KBM-7 (cell line): ENCODE measurements at places on chromosomes 1 and 21.

DNA sequence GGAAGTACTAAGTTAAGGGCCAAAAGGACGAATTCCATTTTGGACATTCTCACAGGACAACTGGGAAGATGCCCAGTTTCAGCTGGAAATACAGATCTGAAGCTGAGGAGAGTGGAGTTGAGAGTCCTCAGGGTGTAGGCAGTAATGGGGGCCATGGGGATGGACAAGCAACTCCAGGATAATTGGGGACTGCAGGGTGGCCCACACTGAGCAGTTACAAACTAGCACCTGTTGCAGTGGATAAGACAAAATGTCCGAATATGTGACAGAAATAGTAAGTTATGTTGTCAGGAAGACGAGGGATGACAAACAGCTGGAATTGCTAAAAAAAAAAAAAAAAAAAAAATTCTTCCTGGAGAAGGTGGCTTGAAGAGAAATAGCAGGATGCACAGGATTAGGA lies 34.6 kb upstream of the KANK4 start:
- no peak for DNase-seq

GRCh38 chr1:235838021-235838420 lies 28.7 kb downstream of the LYST start:
- no peak for DNase-seq

- no peak for DNase-seq
Measured at GRCh38 chr1:201255479-201256362, 27.6 kb upstream of the PKP1 start.

- DNase-seq, result peak; percentile 68
Measured at GRCh38 chr1:233394860-233395717, 67.6 kb downstream of the MAP3K21 start.

DNA sequence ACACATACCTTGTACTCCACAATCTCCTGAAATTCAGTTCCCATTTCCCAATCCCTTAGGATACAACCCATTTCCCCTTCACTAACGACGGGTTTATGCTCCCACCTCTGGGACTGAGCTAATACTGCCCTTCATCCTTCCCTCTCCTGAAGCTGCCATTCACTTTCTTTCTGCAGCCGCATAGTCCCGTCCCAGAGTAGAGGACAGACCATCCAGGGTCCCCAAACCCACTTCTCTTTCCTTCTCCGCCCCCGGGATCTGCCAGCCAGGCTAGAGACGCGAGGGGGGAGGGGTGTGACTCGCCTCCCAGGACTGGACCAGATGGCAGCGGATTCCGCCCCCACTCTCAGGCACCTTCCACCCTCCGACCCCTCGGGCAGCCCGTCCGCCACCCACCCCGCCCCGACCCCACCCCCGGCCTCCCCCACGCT lies 679 bp downstream of the ABL2 start:
- peak; percentile 39 for DNase-seq

- DNase-seq, result no peak
Measured at GRCh38 chr1:43878440-43878839, 55.2 kb upstream of the ARTN start.

DNA sequence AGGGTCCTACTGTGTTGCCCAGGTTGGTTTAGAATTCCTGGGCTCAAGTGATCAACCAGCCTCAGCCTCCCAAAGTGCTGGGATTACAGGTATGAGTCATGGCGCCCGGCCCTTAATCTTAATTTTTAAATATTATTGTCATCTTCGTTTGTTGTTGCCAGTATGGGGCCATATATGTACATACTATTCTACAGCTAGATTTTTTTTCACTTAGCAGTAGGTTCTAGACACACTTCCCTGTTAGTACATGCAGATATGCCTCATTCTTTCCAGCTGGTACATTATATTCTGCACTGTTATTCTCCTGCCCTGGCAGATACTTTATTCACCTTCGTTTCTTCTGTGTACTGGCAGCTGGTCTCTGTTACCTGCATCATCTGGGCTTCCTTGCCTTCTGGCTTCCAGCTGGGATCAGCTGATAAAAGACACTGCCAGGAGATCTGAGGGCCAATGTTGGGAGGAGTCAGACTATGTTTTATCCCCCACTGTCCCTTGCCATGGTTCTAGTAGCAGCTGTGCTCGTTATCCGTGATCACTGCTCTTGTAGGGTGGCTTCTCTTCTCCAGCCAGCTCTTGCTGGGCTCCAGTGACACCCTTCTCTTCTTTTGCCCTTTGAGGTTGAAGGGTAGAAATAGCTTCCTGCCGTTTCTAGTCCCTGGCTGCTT lies 24.7 kb downstream of the ST3GAL3 start:
- no peak for DNase-seq

GRCh38 chr1:185308126-185308525 lies 8.9 kb downstream of the IVNS1ABP start:
- DNase-seq, result no peak

DNA sequence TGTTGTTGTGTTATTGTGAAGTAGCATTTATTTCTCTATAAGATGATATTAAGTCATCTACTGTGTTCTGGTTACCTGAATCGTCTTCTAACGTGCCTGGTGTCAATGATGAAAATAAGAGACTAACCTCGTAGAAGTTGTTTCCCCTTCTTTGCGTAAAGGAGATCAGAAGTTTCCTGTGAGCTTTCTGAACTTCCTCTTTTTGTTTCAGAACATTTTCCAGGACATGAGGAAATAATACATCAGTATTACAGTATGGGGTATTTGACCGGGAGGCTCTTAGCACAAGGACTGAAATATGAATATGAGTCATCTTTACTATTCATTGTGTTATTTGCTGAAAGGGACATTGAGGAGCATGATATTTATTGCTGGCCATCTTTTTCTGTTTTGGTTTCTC lies 1.3 kb downstream of the ST6GALNAC3 start:
- peak; percentile 67 for DNase-seq

- peak; percentile 9 for DNase-seq
Measured at GRCh38 chr1:165397944-165398343, 41.4 kb upstream of the LMX1A start.

GRCh38 chr1:169509354-169509753 lies 23.6 kb upstream of the SLC19A2 start:
- DNase-seq, result no peak

- DNase-seq, result no peak
Measured at GRCh38 chr1:63922848-63923247, 149.0 kb downstream of the ROR1 start.

DNA sequence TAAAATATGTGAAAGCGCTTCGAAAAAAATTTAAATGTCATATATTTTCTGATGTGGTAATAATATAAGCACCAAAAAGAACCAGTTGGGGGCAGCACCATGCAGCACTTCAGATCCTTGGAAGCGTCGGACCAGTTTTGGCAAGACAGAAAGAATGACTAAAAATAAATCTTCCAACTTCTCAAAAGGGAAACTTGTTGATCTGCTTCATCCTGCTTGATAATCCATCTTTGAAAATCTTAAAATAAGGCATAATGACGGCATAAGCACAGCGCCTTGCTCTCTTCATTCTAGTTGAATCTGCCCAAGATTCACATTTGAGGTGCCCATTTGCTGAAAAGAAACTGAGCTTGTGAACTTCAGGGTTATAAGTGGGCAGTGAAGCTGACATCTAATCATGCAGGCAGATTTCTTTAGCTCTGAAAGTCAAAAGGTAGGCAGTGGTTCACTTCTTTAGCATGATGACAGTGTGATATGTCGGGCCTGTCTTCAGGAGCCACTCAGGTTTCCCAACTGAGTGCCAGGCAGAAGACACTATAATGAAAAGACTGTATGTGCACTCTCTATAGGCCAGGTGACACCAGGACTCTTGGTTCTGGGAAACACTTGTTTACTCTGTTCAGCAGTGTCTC lies 19.8 kb upstream of the MUTYH start:
- DNase-seq, result peak; percentile 71

- no peak for DNase-seq
Measured at GRCh38 chr1:204267191-204267601, 53.4 kb upstream of the GOLT1A start.

DNA sequence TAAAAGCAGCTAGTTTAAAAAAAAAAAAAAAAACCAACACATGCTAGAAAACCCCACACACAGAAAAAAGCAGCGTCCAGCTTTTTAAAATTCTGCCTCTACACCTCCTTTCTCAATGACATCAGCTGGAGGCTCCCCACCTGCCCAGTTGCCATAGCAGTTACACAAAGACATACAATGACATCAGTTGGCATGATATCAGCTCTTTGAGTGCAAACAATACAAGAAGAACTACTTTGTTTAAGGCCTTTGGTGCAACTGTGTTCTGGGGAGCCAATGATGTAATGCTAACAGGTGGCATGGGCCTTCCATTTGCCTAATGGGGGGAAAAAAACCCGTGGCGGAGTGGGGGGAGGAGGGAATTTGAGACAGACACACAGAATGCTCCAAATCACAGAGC lies 32.9 kb downstream of the DUSP10 start:
- DNase-seq, result peak; percentile 57

DNA sequence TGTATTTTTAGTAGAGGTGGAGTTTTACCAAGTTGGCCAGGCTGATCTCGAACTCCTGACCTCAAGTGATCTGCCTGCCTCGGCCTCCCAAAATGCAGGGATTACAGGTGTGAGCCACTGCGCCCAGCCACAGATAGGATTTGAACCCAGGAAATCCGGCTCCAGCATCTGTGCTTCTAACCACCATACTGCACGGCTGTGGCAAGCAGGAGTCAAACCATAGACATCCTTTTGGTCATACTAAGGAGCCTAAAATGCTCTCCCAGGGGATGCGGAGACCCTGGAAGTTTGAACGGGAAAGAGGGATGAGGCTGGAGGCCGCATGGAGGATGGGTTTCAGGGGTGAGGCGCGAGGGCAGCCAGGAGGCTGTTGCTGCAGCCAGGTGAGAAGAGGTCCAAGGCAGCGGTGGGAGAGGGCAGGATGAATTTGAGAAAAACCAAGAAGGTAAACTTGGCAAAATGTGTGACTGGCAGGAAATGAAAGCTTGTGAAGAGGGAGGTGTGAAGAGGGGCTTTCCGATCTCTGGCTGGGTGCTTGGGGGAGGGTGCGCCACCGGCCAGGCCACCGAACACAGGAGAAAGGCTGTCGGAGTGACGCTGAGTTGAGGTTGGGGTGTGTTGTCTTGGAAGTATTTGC lies 24.0 kb upstream of the CDK18 start:
- DNase-seq, result no peak

- no peak for DNase-seq
Measured at GRCh38 chr1:65979136-65980044, 186.7 kb downstream of the PDE4B start.

DNA sequence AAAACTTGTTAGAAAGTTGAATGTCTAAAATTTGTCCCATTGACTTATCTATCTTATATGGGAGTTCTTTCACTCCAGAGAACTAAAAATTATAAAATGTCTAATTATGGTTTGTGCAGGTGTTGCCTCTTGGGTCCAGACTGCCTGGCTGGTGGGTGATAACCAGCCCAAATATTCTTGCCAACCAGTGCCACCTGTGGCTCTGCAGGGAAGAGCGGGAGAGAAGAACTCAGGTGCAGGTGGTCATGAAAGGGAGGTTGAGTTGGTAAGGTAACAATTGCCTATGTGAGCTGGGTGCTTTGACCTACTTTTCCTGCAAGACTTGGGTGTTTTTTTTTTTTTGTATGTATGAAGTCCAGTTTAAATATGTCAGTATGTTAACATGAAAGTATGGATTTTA lies 10.2 kb downstream of the RPS6KC1 start:
- DNase-seq, result no peak
